Kidney (tissue), 22 donors: ENCODE measurements at places on chromosomes 12 and 14. TPM values are rescaled to one million over a fixed set of nuclear protein-coding genes. Genes with fewer than 3 reads are reported as not detected.

The OR6C2 gene
- polyA plus RNA-seq, result not detected

The ADAMTS20 gene
- not detected for polyA plus RNA-seq

The OR4L1 gene
- polyA plus RNA-seq, result not detected

The PSMB5 gene
- polyA plus RNA-seq, result 190 TPM

The MTHFD1 gene
- polyA plus RNA-seq, result 73.0 TPM

DNA sequence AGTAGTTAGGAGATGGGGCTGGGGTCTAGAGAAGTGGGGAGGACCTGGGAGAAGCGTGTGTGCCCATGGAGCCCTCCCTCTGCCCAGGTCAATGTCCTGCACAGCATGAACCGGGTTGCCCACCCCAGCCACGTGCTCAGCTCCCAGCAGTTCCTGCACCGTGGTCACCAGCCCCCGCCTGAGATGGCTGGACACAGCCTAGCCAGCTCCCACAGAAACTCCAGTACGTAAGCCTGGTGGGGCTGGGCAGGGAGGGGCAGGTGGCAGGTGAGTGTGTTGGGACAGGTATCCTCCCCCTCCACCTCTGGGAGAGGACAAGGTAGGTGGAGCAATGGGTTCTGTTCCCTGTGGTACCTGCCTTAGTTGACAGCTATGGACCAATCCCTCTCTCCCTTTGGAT, 20.7 kb downstream of the CLSTN3 start:
- DNase-seq, result no peak

GRCh38 chr12:29519585-29520182, 22.2 kb upstream of the OVCH1 start:
- peak; percentile 80 for DNase-seq
